Activated T-cell treated with anti-CD3 and anti-CD28 coated beads, Interleukin-2, amount 50 U/mL, for 72 hours (primary cell): ENCODE measurements at places on chromosomes 1 and 21. TPM values are rescaled to one million over a fixed set of nuclear protein-coding genes. Genes with fewer than 3 reads are reported as not detected.

The FCRL1 gene
- not detected for total RNA-seq

The GBP7 gene
- total RNA-seq, result 0.23 TPM

The LCE2B gene
- total RNA-seq, result not detected

The IFI44L gene
- 62.5 TPM for total RNA-seq

The UBIAD1 gene
- total RNA-seq, result 32.9 TPM

The ASCL5 gene
- total RNA-seq, result 0.22 TPM

The LCE2C gene
- not detected for total RNA-seq

The SPRR2F gene
- not detected for total RNA-seq

DNA sequence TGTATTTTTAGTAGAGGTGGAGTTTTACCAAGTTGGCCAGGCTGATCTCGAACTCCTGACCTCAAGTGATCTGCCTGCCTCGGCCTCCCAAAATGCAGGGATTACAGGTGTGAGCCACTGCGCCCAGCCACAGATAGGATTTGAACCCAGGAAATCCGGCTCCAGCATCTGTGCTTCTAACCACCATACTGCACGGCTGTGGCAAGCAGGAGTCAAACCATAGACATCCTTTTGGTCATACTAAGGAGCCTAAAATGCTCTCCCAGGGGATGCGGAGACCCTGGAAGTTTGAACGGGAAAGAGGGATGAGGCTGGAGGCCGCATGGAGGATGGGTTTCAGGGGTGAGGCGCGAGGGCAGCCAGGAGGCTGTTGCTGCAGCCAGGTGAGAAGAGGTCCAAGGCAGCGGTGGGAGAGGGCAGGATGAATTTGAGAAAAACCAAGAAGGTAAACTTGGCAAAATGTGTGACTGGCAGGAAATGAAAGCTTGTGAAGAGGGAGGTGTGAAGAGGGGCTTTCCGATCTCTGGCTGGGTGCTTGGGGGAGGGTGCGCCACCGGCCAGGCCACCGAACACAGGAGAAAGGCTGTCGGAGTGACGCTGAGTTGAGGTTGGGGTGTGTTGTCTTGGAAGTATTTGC, 24.0 kb upstream of the CDK18 start:
- H3K36me3 ChIP-seq, result peaks cover 5% of the 10 kb centered on the region
- peak overlapping the region; percentile 58 for H3K4me3 ChIP-seq
- H3K27me3 ChIP-seq, result peaks cover 61% of the 10 kb centered on the region
- H3K27ac ChIP-seq, result no peak overlapping the region
- peak; percentile 77 for DNase-seq

DNA sequence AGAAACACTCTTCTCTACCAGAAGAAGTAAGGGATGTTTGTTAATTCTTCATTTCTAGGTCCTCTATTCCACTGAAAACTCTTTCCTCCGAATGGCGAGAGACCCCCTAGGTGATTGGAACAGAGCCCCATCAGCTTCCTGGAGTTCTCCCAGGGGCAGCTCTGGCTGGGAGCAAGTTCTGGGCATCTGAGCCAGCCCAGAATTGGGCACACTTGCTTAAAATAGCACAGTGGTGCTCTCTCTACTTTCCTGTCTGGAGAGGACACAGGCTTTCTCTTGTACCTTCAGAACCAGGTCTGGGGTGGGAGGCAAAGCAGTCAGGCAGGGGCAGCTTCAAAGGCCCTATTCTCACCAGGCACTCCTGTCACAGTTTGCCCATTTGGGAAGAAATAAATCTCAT, 83.2 kb upstream of the CNTN2 start:
- no peak overlapping the region for H3K27ac ChIP-seq
- DNase-seq, result no peak
- no peak overlapping the region for H3K4me3 ChIP-seq
- no peaks in the 10 kb centered on the region for H3K4me1 ChIP-seq
- H3K27me3 ChIP-seq, result peaks cover 57% of the 10 kb centered on the region

GRCh38 chr1:108826081-108826635, 30.7 kb downstream of the AKNAD1 start:
- H3K4me3 ChIP-seq, result no peak overlapping the region
- H3K4me1 ChIP-seq, result no peaks in the 10 kb centered on the region
- H3K27ac ChIP-seq, result no peak overlapping the region
- peaks cover 8% of the 10 kb centered on the region for H3K27me3 ChIP-seq

- DNase-seq, result no peak
- H3K27me3 ChIP-seq, result no peaks in the 10 kb centered on the region
- no peak overlapping the region for H3K4me3 ChIP-seq
- H3K4me1 ChIP-seq, result no peaks in the 10 kb centered on the region
These were observed 1048.1 kb downstream of the BRINP3 start for GRCh38 chr1:189429610-189430009.

GRCh38 chr1:91700332-91700731, 185.6 kb downstream of the TGFBR3 start:
- H3K27me3 ChIP-seq, result no peaks in the 10 kb centered on the region
- H3K4me3 ChIP-seq, result peak overlapping the region; percentile 25
- no peak overlapping the region for H3K27ac ChIP-seq
- peaks cover 46% of the 10 kb centered on the region for H3K4me1 ChIP-seq

DNA sequence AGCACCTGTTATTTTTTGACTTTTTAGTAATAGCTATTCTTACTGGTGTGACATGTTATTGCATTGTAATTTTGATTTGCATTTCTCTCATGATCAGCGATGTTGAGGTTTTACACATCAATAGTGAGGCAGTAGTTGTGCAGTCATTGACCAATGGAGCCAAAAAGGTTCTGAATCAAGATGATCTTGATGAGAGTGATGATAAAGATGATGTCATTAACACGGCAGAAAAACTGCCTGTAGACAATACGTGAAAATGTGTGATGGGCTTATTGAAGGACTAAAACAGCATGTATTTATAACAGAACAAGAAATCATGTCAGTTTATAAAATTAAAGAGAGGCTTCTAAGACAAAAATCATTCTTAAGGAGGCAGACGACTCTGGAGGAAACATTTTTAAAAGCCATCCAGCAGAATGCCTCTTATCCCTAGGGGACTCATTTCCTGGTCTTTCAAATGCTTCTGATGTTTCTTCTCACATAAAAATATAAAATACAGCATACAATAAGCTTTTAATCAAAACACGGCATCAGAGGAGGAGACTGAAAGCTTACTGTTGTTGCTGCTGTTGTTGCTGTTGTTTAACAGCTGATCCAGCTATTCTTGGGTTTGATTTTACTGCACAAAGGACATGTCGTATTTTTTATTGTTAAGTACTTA, 400.3 kb downstream of the LTN1 start:
- no peak overlapping the region for H3K27ac ChIP-seq
- no peak overlapping the region for H3K4me3 ChIP-seq
- H3K27me3 ChIP-seq, result no peaks in the 10 kb centered on the region
- no peaks in the 10 kb centered on the region for H3K4me1 ChIP-seq
- DNase-seq, result no peak
- no peaks in the 10 kb centered on the region for H3K36me3 ChIP-seq

GRCh38 chr21:41671212-41671762, 95.6 kb downstream of the RIPK4 start:
- H3K27ac ChIP-seq, result no peak overlapping the region
- no peaks in the 10 kb centered on the region for H3K36me3 ChIP-seq
- H3K4me1 ChIP-seq, result peaks cover 17% of the 10 kb centered on the region
- no peak for DNase-seq

DNA sequence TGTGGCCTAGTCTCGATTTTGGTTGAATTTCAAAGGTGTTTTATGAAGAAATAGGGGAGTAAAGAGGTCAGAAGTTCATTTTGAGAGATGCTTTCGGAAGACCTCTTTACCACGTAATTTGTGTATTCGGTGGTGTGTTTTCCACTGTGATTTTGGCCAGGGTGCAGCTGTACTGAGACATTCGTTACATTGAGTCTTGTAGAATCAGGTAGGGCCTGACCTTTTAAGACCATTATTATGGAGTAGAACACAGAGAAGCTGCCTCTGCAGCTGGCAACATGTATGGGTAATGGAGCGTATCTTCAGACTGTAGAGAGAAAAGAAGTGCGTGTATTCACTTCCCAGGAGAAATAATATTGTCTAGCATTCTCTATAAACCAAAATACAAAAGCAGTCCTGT, 326.5 kb downstream of the PDE4B start:
- no peak overlapping the region for H3K4me3 ChIP-seq
- H3K27ac ChIP-seq, result no peak overlapping the region

DNA sequence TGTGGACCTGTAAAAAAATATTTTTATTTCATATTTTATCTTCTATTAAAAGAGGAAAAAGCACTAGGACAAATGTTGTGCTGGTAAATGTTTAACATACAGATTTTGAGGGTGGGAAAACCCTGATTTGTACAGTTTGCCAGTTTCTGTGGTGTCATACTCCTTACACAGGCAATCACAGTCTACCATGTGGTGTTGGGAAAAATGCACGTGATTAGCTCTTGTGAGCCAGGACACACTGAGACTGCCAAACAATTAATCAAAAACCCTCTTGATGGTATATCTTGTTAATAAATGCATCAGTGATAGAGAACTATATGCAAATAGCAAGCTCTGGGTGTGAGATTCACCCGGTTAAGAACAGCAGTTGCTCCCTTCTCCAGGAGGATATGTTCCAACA, 136.5 kb upstream of the ZC3H11B start:
- H3K4me3 ChIP-seq, result no peak overlapping the region
- no peak for DNase-seq
- H3K27ac ChIP-seq, result no peak overlapping the region
- no peaks in the 10 kb centered on the region for H3K27me3 ChIP-seq
- H3K36me3 ChIP-seq, result no peaks in the 10 kb centered on the region

- no peaks in the 10 kb centered on the region for H3K4me1 ChIP-seq
- H3K36me3 ChIP-seq, result no peaks in the 10 kb centered on the region
- no peak overlapping the region for H3K4me3 ChIP-seq
- no peak for DNase-seq
- H3K27me3 ChIP-seq, result peaks cover 53% of the 10 kb centered on the region
These were observed 21.3 kb upstream of the CYP4X1 start for GRCh38 chr1:47002211-47002610.

- no peak for DNase-seq
- H3K4me1 ChIP-seq, result no peaks in the 10 kb centered on the region
- H3K27me3 ChIP-seq, result no peaks in the 10 kb centered on the region
These were observed 16.3 kb downstream of the SOX13 start for GRCh38 chr1:204089044-204089751.

GRCh38 chr1:1777950-1778662, at the start of gene NADK:
TSS of gene NADK (minus strand) at chr1:1778470. CDS start at chr1:1765406, 13,064 bp downstream.
- H3K27me3 ChIP-seq, result no peaks in the 10 kb centered on the region
- peaks cover 3% of the 10 kb centered on the region for H3K36me3 ChIP-seq
- peaks cover 60% of the 10 kb centered on the region for H3K4me1 ChIP-seq
- peak within 1 kb of the TSS; percentile 96 for H3K27ac ChIP-seq

DNA sequence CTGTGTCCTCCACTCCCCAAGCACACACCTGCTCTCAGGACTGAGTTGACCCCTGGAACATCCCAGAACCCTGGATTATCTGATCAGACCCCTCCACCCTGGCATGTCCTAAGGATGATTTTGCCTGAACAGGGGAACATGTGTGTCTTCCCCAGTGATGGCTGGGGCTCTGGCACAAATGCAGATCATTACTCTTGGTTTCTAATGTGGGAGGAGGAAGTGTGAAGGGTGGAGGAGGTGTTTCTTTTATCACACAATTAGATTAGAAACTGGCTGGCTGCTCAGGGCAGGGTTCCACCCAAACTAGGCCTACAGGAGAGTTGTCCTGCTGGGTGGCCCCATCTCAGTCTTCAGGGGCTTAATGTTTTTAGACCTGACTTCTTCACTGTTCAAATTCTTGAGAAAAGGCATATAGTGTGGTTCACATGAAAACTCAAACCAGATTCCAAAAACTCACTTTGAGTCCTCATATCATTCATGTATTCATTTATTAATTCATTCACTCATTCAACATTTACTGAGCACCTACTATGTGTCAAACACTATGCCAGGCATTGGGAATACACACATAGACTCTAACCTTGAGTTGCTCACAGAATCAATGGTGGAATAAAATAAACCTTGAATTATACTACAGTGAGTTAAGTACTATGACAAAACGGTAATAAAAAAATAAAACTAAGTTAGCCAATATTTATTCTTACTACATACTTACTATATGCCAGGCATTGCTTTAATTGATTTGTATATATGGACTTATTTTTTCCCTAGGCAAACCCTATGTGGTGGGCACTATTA, 221.8 kb upstream of the JUN start:
- no peaks in the 10 kb centered on the region for H3K36me3 ChIP-seq
- no peak for DNase-seq
- peak overlapping the region; percentile 52 for H3K27ac ChIP-seq
- no peaks in the 10 kb centered on the region for H3K27me3 ChIP-seq

GRCh38 chr1:183385340-183386144, 32.6 kb downstream of the NMNAT2 start:
- H3K27me3 ChIP-seq, result peaks cover 14% of the 10 kb centered on the region
- no peak overlapping the region for H3K4me3 ChIP-seq
- no peaks in the 10 kb centered on the region for H3K4me1 ChIP-seq

GRCh38 chr1:239909898-239910297, 181.8 kb upstream of the FMN2 start:
- DNase-seq, result no peak
- peaks cover 4% of the 10 kb centered on the region for H3K4me1 ChIP-seq
- H3K27ac ChIP-seq, result no peak overlapping the region
- H3K4me3 ChIP-seq, result no peak overlapping the region
- H3K36me3 ChIP-seq, result no peaks in the 10 kb centered on the region

GRCh38 chr1:8185400-8185799, 132.5 kb upstream of the SLC45A1 start:
- no peak overlapping the region for H3K27ac ChIP-seq
- no peak overlapping the region for H3K4me3 ChIP-seq
- H3K4me1 ChIP-seq, result peaks cover 23% of the 10 kb centered on the region
- DNase-seq, result no peak
- H3K27me3 ChIP-seq, result no peaks in the 10 kb centered on the region

DNA sequence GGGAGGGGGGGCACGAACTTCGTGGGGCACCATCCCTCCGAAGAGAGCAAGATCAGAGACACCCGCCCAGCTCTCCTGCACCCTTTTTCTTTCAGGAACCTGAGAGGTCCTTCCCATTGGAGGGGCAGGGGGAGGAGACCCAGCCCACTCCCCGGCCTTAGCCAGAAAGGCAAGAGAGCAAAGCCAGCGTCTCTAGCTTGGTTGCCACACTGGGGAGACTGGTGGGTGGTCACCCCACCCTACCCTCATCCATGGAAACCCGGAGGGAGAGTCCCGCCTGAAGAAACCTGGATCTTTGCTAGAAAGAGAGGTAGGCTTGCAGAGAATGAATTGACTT, 246 bp downstream of the ATP2B4 start:
- H3K27ac ChIP-seq, result no peak overlapping the region
- peaks cover 87% of the 10 kb centered on the region for H3K4me1 ChIP-seq
- no peaks in the 10 kb centered on the region for H3K27me3 ChIP-seq
- DNase-seq, result no peak

GRCh38 chr1:101312147-101312546, 75.3 kb downstream of the S1PR1 start:
- peaks cover 6% of the 10 kb centered on the region for H3K27me3 ChIP-seq
- H3K4me1 ChIP-seq, result peaks cover 72% of the 10 kb centered on the region
- H3K4me3 ChIP-seq, result peak overlapping the region; percentile 88
- no peaks in the 10 kb centered on the region for H3K36me3 ChIP-seq

GRCh38 chr1:44030605-44031251, 534 bp downstream of the SLC6A9 start:
- peak; percentile 67 for DNase-seq
- peaks cover 5% of the 10 kb centered on the region for H3K36me3 ChIP-seq
- peaks cover 38% of the 10 kb centered on the region for H3K4me1 ChIP-seq
- peak overlapping the region; percentile 86 for H3K27ac ChIP-seq
- H3K27me3 ChIP-seq, result no peaks in the 10 kb centered on the region

- H3K4me3 ChIP-seq, result no peak overlapping the region
- no peak for DNase-seq
- no peaks in the 10 kb centered on the region for H3K4me1 ChIP-seq
- no peaks in the 10 kb centered on the region for H3K36me3 ChIP-seq
These were observed 104.5 kb downstream of the LRRC53 start for GRCh38 chr1:74407902-74408301.

GRCh38 chr1:6666696-6667095, 34.9 kb downstream of the DNAJC11 start:
- DNase-seq, result no peak
- H3K27ac ChIP-seq, result no peak overlapping the region
- H3K27me3 ChIP-seq, result no peaks in the 10 kb centered on the region
